ENCODE measurements at places on chromosomes 3 and 15. TPM values are rescaled to one million over a fixed set of nuclear protein-coding genes. Genes with fewer than 3 reads are reported as not detected.

The ALS2CL gene
- total RNA-seq: 2.7 TPM

The AKAP13 gene
- total RNA-seq: 94.2 TPM

The KNL1 gene
- 28.9 TPM for total RNA-seq

The SENP8 gene
- total RNA-seq: 2.9 TPM

The MAGI1 gene
- total RNA-seq: 9.5 TPM

The PLA2G4E gene
- not detected for total RNA-seq

The MYRIP gene
- 0.59 TPM for total RNA-seq

The SETD2 gene
- 32.6 TPM for total RNA-seq

The HYKK gene
- 19.8 TPM for total RNA-seq

The ZNF860 gene
- 8.9 TPM for total RNA-seq

The CACNA2D3 gene
- total RNA-seq: 0.41 TPM

The INKA1 gene
- total RNA-seq: 2.2 TPM

The TGM4 gene
- total RNA-seq: 0.46 TPM

The GFM1 gene
- 59.3 TPM for total RNA-seq

The EPHA3 gene
- total RNA-seq: 0.05 TPM

The CSPG5 gene
- 3.2 TPM for total RNA-seq

The GOLGA8S gene
- 0.15 TPM for total RNA-seq

The FAM227B gene
- 1.2 TPM for total RNA-seq

The LPCAT4 gene
- total RNA-seq: 58.5 TPM

The CHRNA5 gene
- 52.4 TPM for total RNA-seq

The SPTBN5 gene
- 2.1 TPM for total RNA-seq

The BOC gene
- total RNA-seq: 0.33 TPM
